ENCODE measurements at places on chromosomes 12 and 14.
A peak's percentile ranks its signal among the peaks of the same experiment; 100 is the strongest.

DNA sequence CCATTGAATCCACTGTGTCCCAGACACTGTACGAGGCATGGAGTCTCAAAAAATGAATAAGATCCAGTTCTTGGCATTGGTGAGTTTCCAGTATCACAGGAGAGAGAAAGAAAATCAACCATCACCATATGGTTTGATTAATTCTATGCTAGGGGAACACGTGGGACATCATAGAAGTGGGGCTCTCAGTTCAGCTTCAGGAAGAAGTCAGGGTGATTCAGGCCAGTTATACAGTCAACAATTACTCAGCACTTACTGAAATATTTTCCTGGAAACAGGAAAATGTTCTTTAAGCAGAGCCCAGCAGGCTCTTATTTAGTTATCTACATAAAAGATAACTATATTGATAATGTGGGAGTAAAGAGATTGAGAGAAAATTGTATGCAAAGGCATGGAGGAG, 407.2 kb downstream of the NOVA1 start:
- H3K4me1 ChIP-seq = no peaks in the 10 kb centered on the region
- H3K27me3 ChIP-seq = no peaks in the 10 kb centered on the region
- H3K27ac ChIP-seq = no peak overlapping the region

DNA sequence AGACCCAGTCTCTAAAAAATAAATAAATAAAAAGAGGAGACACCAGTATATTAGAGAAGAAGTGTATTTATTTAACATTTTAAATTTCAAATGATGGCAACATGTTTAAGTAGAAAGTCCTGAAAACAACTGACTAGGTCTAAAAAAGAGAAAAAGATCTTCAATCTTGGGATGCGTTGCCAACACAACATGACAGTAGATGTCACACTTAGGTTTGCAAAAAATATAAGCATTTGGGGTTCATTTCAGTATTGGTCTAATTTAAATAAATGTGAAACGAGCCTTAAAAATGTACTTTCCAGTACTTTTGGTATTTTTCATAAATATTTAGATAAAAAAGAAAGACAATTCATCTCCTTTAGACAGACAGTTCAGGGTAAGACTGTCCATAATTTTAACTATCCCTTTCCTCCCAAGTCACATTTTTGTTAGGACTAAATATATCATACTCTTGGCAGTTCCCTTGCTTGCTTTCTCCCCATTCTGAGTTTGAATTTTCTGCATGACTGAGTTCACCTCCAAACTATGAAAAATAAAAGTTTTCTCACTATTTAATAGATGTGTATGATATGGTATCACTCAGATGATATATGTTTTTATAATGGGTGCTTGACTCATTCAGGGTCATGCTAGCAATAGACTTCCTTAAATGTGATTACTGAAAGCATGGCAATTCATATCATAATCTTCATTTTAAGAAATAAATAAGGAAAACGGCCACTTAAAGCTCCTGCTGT, 4.3 kb downstream of the C14orf93 start:
- peaks cover 50% of the 10 kb centered on the region for H3K4me1 ChIP-seq
- no peaks in the 10 kb centered on the region for H3K36me3 ChIP-seq
- no peaks in the 10 kb centered on the region for H3K27me3 ChIP-seq
- peak overlapping the region; percentile 98 for H3K27ac ChIP-seq
- DNase-seq = no peak

DNA sequence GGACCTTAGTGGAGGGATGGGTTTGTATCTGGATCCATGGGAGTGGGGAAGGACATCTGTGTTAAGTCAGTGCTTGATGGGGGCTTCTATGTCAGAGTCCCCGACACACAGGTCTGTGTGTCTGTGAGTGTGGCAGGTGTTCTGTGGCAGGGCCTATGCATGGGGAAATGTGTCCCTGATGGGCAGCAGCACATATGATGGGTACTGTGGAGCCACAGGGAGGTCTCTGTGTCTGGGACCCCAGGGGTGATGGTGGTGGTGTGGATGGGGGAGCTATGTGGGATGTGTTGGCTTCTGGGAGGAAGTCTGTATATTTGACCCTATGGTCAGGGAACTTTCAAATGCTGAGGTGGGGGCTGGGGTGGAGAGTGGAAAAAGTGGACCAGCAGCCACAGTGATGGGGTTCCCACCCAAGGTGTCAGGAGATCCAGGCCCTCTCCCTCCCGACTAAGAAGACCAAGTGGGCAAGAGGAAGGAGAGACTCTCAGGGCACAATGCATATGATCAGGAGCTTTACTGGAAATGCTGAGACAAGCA, 16.5 kb downstream of the KRT7 start:
- H3K27me3 ChIP-seq = peaks cover 38% of the 10 kb centered on the region
- H3K27ac ChIP-seq = peak overlapping the region; percentile 39
- no peak overlapping the region for H3K4me3 ChIP-seq
- peaks cover 20% of the 10 kb centered on the region for H3K36me3 ChIP-seq

DNA sequence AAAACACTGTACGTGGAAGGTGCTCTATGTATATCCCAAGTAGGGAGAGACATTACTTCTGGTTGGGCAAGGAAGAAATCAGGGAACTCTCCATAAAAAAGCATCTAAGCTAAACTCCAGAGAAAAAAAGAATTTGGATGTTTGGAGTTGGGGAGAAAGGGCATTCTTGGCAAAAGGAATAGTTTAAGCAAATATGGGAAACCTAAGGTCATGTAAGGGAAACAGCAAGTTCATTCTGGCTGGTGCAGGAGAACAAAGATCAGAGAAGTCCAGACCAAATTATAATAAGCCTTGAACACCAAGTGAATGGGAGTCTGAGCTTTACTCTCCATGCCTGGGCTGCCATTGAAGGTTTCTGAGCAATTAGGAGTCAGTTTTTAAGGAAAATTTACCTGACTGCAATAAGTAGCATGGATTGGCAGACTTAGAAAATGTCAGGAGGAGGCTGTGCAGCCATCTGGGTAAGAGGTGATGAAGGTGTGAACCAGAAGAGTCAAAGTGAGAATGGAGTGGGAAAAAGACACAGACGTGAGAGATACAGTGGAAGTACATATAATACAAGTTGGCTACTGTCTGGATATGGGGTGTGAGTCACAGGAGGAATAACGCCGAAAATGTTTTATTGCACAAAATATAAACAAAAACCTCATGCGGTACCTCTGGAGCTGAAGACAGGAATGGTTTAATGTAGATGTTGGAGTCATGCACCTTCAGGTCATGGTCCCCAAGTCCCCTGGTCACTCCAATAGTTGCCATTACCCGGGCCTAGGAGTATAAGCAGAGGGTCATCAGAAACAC, 222.6 kb downstream of the MON2 start:
- H3K4me1 ChIP-seq = no peaks in the 10 kb centered on the region
- H3K4me3 ChIP-seq = no peak overlapping the region
- H3K36me3 ChIP-seq = no peaks in the 10 kb centered on the region
- H3K27ac ChIP-seq = no peak overlapping the region

DNA sequence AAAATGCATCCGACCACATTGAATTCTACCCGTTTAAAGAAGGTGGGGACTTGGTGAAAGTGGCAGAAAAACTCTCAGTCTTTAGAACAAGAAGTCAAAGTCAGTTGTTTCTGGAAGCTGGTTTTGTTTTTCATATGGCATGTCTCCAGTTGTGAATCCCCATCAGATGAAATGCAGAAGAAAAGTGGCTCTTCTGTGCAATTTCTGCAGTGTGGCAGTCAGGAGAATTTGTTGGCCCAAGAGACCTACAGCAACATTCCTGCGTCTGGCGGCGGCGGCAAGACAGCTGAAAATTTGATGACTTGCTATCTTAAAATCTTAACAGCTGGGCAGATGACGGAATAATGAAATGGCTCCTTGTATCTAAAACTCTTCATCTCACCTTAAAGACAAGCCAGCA, 201.5 kb downstream of the FOXN3 start:
- H3K27ac ChIP-seq = no peak overlapping the region
- peaks cover 18% of the 10 kb centered on the region for H3K36me3 ChIP-seq
- no peaks in the 10 kb centered on the region for H3K4me1 ChIP-seq
- H3K27me3 ChIP-seq = no peaks in the 10 kb centered on the region
- no peak for DNase-seq

DNA sequence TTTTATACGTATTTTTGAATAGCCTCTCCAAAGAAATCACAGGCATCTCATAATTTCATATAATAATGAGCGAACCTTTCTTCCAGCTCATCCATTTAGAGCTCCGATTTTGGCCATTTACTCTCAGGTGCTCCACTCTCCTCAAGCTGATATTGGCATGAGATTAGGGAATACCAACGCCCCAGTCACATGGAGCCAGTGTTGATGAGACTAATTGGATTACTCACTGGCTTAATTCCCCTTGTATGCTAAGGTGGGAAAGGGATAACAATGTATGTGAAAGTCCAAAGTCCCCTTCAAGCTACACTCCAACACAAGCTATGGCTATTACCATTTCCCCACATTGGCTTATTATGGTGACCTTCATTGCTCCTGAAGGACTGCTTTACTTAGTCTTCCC, 76.6 kb upstream of the NAV3 start:
- no peaks in the 10 kb centered on the region for H3K36me3 ChIP-seq
- no peaks in the 10 kb centered on the region for H3K27me3 ChIP-seq
- H3K4me3 ChIP-seq = no peak overlapping the region
- no peaks in the 10 kb centered on the region for H3K4me1 ChIP-seq
- no peak overlapping the region for H3K27ac ChIP-seq
- DNase-seq = no peak

DNA sequence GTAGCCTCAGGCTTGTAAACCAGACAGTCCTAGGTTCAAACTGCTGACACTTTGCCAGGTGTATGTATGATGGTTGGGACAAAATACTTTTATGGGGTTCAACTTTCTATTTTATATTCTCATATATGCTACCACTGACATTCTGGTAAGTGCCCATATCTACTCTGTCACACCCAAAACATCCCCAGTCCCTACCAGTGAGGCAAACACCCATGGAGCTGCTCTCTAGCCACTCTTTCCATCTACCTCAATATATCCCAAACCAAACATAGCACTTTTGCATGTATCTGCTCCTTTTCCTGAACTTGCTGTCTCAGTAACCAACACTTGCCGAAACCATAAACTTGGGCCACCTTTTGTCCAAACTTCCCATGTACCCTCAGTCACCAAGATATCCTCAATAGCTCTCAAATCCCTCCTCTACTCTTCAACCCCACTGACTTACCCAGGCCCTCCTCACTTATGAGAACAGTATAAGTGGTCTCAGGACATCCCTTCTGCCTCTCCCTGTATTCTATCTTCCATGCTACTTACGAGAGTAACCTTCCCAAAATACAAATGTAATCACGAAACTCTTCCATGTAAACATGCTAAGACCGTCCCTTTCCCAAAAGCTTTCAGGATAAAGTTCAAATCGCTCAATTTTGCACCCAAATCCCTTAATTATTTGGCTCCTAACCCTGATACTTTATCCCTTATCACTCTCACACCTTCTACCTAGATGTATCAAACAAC, 3.6 kb downstream of the GALC start:
- DNase-seq = no peak
- H3K4me1 ChIP-seq = peaks cover 31% of the 10 kb centered on the region
- no peak overlapping the region for H3K27ac ChIP-seq
- H3K4me3 ChIP-seq = no peak overlapping the region
- H3K27me3 ChIP-seq = no peaks in the 10 kb centered on the region

GRCh38 chr14:58401587-58401986, 5.9 kb downstream of the TOMM20L start:
- H3K27me3 ChIP-seq = no peaks in the 10 kb centered on the region
- peaks cover 2% of the 10 kb centered on the region for H3K36me3 ChIP-seq
- no peak overlapping the region for H3K4me3 ChIP-seq
- H3K27ac ChIP-seq = no peak overlapping the region
- peaks cover 4% of the 10 kb centered on the region for H3K4me1 ChIP-seq

- H3K27ac ChIP-seq = no peak overlapping the region
- H3K36me3 ChIP-seq = no peaks in the 10 kb centered on the region
- peaks cover 11% of the 10 kb centered on the region for H3K27me3 ChIP-seq
- DNase-seq = no peak
- no peaks in the 10 kb centered on the region for H3K4me1 ChIP-seq
Measured at GRCh38 chr12:6262623-6263022, 47.9 kb upstream of the PLEKHG6 start.

- no peak overlapping the region for H3K4me3 ChIP-seq
- no peak overlapping the region for H3K27ac ChIP-seq
- H3K36me3 ChIP-seq = no peaks in the 10 kb centered on the region
- no peak for DNase-seq
- peaks cover 16% of the 10 kb centered on the region for H3K4me1 ChIP-seq
Measured at GRCh38 chr12:12902036-12902435, 10.7 kb downstream of the GPRC5A start.

DNA sequence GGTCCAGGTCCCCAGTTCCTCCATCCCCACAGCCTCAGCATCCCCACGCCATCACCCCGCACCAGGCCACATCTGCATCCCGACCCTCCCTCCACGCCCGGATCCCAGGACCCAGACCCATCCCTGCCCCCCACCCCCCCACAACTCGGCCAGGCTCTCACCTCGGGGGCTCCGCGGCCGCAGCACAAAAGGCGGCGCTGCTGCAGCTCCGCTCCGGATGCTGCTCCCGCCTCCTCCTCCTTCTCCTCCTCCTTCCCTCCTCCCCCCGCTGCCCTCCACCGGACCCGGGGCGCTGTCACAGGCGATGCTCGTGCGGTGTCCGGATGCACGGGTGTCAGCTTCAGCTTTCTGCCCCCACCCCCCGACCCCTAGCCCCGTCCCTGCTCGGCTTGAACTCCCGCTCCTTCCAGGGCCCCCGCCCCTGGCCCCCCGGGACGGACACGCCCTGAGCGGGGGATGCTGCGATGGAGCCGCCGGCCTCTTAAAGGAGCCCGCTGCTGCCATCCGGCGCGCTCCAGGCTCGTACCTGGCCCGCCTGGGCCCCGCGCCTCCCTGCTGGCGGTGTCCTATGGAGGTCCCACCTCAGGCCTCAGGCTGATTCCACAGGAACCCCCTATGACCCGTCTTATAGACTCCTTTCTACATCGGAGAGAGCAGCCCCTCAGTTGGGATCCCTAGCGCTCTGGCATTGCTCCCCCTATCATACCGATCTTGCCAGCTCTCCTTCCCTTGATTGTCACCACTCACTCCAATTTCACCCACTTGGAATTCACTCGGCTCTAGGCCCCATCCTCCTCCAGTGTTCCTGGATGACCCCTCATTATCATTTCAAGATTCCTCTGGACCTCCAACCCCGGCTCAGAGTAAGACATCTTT, at the start of gene MAP3K12:
TSS of gene MAP3K12 (minus strand) at position 193 of the 876 bp plus-strand sequence. CDS start 12,067 bp downstream, outside the sequence.
- peak within 1 kb of the TSS; percentile 80 for H3K4me3 ChIP-seq
- H3K27me3 ChIP-seq = no peaks in the 10 kb centered on the region
- H3K36me3 ChIP-seq = peaks cover 6% of the 10 kb centered on the region
- peak within 1 kb of the TSS; percentile 96 for H3K27ac ChIP-seq
- peak; percentile 82 for DNase-seq
